ENCODE measurements at places on chromosomes 4 and X.

GRCh38 chr4:108888769-108889168 lies 125.9 kb upstream of the ETNPPL start:
- DNase-seq = no peak

- DNase-seq = no peak
Measured at GRCh38 chrX:41468647-41469323, 21.6 kb downstream of the NYX start.

- no peak for DNase-seq
Measured at GRCh38 chrX:85865324-85865723, 182.0 kb downstream of the CHM start.

DNA sequence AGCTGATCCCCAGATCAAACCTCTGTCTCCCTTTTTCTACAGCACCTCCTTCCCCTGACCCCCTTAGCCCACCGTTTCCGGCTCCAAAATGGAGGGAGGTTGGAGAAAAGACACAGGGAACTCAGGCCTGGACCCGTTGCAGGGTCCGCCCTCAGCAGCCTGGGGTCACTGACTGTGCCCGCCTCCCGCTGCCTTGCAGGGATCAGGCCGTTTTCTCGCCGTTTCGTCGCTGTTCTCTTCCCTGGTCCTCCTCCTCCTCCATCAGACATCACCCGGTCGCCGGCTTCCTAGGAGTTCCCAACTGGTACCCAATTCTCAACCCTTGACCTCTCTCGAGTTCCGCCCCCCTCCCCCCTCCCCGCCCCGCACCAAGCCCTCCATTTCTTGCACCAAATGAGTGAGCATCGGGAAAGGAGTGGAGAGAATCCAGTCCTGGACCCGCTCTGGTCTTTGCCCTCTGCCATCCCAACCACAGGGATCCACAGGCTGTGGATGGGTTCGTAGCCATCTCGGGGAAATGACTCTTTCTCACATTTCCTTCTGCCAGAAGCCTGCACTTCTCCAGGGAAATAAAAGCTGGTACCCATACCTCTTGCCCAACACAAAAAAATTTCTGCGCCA lies 493 bp downstream of the TCEAL5 start:
- DNase-seq = no peak

GRCh38 chr4:54581807-54582206 lies 76.0 kb upstream of the KIT start:
- DNase-seq = no peak

DNA sequence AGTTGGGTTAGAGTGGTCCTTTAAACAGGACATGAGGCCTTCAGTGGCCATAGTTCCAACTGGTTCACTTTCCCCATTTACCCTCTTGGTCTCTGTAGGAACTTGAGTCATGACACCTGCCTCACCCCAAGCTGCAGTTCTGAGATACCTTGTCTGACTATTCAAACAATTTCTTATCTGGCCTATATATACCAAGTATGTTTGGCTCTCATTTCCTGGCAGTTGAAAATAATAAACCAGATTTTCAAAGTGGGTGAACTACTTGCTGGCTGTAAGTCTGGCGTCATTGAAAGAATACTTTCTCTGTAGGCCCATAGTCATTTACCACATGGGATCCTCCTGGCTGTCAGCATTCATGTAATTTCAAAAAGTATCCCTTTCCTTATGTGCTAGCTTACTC lies 228.8 kb downstream of the SHROOM3 start:
- no peak for DNase-seq

All from left lobe of liver (tissue), 2 donors.